ENCODE measurements at places on chromosomes 3 and 15.

DNA sequence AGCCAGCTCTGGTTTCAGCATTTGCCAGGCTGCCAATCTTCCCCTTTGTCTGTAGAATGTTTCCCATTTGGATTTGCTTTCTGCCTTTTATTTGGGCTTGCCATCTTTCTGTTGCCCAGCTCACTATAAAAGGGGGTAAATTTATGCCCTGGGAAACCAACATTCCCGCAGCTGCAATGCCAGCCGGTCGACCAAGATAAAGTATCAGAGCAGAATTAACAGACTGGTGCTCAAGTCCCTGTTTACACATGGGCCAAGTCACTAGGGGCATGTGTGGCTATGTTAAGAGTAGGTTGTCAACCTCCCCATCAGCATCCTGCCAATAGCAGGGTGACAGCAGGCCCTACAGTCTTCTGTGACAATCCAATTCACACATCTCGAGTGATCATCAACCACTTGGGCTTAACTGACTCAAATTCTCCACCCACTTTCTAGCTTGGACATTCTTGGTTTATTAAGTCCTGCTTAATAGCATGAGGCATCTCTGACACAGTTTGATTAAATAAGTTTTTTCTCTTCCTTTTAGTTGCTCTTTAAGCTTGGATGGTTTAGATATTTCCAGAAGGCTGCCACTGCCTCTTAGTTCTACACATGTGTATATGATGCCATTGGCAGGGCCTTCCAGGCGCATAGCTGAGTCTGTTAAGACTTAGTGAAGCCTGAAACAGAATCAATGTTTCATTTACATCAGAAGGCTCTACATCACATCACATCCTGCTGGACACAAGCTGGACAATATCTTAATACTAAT, 24.1 kb upstream of the VEPH1 start:
- DNase-seq = no peak

GRCh38 chr15:68465861-68466560, 34.0 kb upstream of the ITGA11 start:
- no peak for DNase-seq

DNA sequence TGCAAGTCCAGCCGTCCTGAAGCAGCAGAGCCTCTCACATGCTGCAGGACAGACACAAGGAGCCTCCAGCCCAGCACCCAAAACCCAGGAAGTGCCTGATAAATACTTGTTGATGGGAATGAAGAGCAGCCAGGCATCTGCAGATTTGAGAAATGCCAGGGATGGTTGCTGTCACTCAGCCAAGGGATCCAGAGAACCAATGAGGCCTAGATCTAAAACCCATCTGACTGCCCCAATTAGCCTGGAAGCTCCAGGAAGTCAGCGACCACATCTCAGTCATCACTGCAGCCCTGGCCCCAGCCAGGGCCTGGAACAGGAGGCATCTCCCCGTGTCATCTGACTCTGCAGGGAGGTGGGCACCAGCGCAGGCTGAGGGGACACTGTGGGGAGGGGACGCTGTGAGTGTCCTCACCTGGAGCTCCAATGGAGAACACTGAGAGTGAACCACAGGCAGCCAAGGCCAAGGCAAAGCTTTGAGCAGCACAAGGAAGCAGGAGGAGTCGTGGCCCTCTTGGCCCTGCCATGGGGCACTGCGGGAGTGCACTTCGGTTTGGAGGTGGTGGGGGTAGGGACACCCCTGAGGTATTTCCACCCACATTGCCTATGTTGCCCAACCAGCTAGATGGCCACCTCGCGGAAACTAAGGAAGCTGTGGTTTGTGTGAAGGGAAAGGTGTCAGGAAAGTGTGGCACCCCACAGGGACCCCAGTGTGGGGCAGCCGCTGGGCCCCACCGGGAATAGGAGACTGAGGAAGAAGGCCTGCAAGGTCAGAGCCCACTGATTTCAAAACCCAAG, 229.5 kb downstream of the VPS13C start:
- DNase-seq = no peak

DNA sequence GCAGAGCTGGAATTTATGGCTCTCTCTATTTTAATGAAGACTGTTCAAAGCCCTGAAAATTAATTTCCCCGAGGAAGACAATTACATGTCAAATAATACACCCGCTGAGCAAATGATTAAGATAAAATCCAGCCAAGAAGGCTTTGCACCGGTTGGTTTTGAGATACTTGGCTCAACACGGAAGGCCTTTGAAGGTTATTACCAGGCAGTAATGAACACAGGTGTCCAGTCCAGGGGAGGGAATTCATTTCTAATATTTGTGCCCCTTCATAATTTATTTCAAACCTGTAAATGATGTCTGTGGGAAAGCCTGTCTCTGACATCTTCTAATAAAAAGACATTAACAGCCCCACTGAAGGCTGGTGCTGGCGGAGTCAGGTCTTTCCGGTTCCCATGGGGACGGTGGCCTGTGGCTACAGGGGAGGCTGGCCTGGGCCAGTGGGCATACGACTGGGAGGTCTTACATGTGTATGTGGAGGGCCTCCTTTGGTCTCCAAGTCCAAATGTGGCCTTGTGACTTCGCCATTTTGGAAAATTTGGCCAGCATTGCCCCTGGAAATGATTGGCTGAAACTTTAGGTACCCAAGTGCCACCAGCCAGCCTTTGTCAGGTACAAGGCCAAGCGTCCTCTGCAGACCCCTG, 49.9 kb upstream of the IQSEC1 start:
- DNase-seq = no peak

DNA sequence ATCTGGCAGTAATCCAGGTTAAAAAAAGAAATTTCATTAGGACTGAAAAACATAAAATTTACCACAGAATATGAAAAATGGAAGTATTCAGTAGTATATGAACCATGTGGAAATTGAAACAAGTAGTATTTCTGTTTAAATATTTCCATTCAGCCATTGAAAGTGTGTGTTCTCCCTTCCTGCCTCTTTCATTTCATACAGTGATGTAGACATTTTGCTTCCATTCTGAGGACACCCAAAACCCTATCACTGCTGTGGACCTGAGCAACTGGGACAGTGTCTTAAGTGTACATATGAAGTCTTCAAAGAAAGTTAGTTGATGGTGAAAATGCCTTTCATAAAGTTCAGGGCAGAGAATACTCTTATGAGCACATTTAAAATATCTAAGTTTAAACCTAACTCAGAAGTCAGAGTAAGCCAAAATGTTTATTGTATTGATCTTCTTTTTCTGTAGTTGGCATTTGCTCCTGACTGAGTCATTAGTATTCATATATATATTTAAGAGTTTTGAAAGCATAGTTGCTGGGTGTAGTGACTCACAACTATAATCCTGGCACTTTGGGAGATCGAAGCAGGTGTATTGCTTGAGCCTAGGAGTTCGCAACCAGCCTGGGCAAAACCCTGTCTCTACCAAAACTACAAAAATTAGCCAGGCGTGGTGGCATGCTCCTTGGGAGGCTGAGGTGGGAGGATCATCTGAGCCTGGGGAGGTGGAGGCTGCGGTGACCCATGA, 198.8 kb downstream of the KLHL25 start:
- DNase-seq = no peak

DNA sequence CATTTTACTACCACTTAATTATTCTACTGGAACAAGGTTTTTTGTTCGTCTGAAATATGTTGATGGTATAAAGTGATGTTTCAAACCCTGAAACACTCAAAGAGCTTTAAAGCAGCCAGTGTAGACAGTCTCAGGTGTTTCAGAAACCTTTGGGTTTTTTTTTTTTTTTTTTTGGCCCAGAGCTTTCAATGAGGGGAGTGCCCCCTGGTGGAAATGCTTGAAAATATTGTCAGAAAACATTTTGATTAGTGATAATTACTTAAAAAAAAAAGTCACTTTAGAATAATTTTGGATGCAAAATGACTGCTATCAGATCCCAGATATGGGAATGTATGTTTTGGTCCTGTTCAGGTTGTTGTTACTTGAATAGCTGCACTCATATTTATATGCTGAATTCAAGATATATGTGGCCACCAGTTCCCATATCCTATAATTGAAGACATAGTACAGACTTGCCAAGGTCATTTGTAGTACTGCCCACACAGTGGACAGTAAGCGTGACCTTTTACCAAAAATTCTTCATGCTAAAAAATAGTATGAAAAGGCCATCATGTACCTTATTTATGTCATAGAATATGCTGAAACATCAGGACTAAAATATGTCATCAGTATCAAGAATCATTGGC, 35.9 kb downstream of the SATB1 start:
- DNase-seq = no peak

DNA sequence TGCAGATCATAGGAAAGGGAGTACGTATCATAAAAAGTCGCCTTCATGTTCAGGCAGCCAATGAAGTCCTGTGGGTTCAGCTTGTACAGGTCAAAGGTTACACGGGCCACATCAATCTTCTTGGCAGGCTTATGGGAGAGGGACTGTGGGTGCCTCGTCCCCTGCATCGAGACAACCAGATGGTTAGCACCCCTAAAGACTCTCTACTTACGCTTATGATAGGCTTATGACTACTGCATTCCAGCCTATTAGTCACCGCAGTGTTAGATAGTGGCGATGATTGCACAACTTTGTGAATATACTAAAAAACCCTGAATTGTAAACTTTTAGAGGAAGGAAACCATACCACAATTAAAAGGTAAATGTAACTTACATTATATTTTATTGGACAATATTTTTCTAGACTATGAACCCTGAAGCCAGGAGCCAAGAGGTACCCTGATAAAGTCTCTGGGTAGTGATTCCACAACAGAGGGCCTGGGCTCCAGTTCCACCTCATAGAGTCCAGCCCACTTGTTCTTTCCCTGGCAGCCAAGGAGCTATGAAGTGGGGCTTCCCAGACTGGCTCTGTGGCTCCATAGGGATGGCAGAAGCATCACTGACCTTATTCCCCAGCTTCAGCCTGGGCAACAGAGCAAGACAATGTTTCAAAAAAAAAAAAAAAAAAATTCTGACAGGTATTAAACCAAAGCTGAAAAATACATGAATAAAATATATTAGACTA, 2.5 kb upstream of the FANCD2 start:
- DNase-seq = no peak

DNA sequence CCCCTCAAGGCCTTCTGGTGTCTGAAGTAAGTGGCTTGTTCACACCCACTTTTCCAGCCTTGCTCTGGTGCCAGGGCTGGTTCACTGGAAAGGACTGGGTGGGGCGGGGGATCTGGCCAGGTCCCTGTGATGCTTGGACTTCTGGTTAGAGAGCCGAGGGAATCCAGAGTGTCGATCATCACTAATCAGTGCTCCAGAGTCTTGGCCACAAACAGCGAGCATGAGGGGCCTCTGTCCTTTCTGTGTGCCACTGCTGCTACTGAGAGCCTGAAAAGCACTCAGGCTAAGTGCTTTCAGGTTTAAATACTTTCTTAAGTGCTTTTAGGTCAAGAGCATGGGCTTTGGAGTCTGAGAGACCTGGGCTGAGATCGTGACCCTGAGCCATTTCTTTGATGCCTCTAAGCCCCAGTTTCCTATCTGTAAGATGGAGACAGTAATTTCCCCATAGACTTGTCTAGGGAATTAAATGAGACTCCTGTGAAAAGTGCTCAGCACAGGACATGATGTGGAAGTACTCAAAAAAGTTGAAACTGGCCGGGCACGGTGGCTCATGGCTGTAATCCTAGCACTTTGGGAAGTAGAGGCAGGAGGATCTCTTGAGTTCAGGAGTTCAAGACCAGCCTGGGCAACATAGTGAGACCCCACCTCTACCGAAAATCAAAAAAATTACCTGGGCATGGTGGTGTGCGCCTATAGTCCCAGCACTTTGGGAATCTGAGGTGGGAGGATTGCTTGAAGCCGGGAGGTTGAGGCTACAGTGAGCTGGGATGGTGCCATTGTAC, 53.8 kb upstream of the SEC22A start:
- DNase-seq = no peak
